ENCODE measurements at places on chromosomes 3 and 15.
A peak's percentile ranks its signal among the peaks of the same experiment; 100 is the strongest.

GRCh38 chr3:149454746-149455145 lies 19.8 kb upstream of the TM4SF4 start:
- no peak for DNase-seq

GRCh38 chr3:49377483-49377882 lies 19.3 kb upstream of the GPX1 start:
- DNase-seq, result no peak

GRCh38 chr3:7760718-7761117 lies 740.9 kb upstream of the LMCD1 start:
- no peak for DNase-seq

DNA sequence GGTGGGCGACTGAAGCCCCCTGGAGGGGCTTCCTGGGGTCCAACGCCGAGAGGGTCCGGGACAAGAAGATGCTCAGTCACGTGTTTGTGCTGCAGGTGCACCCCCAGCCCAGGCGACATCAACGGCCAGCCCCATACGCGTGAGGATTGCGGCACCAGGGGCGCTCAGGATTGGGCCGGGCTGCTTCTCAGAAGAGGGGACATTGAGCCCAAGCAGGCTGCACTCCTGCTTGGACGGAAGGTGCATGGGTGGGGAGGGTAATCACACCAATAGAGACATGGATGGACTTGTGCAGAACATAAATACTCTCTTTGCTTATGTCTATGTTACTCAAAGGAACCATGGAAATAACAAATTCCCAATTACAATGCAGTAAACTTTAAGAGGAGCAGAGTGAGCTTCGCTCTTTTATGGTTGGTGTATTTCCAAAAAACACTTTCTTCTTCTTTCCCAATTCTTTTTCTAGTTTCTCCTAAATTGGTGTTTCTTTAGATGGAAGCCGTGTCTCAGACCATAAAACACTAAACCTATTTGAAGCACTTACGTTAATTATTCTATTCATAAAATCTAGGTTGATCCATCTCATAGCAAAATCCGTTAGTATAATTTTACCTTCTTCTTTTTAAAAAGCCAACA lies 182.7 kb downstream of the GOLGA6L6 start:
- no peak for DNase-seq

- peak; percentile 60 for DNase-seq
Measured at GRCh38 chr15:25850154-25851111, 12.7 kb downstream of the ATP10A start.

- no peak for DNase-seq
Measured at GRCh38 chr3:146279013-146279412, 28.1 kb upstream of the PLSCR4 start.

- DNase-seq, result no peak
Measured at GRCh38 chr15:56978898-56979662, 60.6 kb downstream of the TCF12 start.

GRCh38 chr3:170500995-170501394 lies 82.3 kb downstream of the CLDN11 start:
- no peak for DNase-seq

DNA sequence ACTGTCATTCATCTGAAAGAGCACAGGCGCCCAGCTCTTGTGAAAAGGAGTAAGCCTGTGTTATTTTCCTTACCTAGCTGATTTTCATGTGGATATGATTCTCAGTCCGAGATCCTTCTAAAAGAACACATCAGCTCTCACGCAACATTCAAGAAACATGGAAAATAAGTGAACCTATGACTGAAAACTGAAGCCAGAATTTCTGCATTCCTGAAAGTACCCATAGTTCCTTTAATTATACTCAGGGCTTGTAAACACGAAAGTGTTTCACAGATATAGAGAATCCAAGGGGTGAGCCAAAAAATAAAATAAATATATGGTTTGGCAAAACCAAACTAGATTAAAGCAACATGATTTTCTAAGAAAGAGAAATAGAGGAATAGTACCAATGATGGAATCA lies 100.8 kb upstream of the CHMP2B start:
- DNase-seq, result no peak

DNA sequence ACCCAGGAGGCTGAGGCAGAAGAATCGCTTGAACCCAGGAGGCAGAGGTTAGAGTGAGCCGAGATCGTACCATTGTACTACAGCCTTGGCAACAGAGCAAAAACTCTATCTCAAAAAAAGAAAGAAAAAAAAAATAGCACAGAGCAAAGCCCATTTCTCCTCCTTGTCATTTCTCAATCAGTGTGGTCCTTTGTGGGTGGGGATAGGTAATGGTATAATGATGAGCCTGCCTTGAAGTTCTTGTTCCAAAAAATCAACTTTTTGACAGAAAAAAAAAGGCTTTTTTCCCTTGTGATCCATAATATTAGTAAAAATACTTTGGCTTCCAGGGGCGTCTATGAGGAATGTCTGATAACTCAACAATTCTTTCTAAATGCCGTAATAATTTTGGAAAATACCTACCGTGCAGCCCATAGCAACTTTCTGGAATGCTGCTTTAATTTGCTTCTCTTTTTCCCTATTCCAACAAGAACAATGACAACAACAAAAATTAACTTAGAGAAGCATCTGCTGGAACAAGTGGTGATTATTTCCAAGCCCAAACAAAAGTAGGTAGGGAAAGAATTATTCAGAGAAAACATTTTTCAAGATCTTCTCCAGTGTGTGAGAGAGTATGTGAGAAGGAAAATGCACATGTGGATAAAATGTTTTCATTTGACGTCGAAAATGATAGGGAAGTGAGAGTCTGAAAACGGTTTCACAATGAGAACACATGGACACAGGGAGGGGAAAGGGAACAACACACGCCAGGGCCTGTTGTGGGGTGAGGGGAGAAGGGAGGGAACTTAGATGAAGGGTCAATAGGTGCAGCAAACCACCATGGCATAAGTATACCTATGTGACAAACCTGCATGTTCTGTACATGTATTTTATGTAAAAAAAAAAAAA lies 337.8 kb downstream of the RBMS3 start:
- DNase-seq, result no peak

DNA sequence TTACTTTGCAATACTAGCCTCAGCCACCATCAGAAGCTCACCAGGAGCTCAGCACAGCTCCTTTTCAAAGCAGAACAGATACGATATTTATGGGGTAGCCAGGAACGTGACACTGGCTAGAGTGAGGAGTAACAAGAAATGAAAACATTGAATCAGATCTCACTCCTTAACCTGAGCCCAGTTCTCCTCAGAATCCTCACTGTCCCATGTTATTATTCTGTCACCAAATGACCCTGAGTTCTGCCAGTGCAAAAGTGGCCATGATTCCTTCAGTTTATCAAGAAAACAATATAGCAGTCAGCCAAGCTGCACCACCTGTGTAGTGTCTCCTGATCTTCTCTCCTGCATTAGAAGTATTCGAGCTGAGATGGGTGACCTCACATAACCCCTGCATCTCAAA lies 956.7 kb downstream of the TUSC7 start:
- DNase-seq, result no peak

GRCh38 chr3:16288664-16289063 lies 23.7 kb downstream of the OXNAD1 start:
- DNase-seq, result no peak

- DNase-seq, result no peak
Measured at GRCh38 chr3:29311795-29312194, 30.9 kb downstream of the RBMS3 start.

- no peak for DNase-seq
Measured at GRCh38 chr15:99121691-99122410, 17.0 kb downstream of the SYNM start.

- DNase-seq, result no peak
Measured at GRCh38 chr15:49320351-49320750, 102.7 kb upstream of the FGF7 start.

- no peak for DNase-seq
Measured at GRCh38 chr3:125126323-125126722, 70.5 kb upstream of the HEG1 start.

GRCh38 chr3:3134750-3135448 lies 8.2 kb downstream of the TRNT1 start:
- no peak for DNase-seq

DNA sequence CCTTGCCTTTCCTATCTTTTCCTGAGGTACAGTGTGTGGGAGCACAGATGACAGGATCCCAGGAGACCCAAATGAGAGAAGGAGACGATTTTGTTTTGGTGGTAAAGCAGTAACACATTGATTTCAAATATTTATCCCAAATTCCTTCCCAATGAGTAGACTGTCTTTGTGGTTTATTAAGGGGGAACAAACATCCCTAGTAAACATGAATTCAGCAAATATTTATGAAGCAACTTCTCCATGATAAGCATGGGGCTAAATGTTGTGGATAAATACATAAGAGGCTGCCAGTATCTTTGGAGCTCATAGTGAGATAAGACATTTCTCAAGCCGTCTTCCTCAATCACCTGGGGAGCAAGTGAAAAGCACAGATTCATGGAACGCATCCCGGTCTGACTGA lies 460.8 kb upstream of the CFAP20DC start:
- DNase-seq, result no peak

DNA sequence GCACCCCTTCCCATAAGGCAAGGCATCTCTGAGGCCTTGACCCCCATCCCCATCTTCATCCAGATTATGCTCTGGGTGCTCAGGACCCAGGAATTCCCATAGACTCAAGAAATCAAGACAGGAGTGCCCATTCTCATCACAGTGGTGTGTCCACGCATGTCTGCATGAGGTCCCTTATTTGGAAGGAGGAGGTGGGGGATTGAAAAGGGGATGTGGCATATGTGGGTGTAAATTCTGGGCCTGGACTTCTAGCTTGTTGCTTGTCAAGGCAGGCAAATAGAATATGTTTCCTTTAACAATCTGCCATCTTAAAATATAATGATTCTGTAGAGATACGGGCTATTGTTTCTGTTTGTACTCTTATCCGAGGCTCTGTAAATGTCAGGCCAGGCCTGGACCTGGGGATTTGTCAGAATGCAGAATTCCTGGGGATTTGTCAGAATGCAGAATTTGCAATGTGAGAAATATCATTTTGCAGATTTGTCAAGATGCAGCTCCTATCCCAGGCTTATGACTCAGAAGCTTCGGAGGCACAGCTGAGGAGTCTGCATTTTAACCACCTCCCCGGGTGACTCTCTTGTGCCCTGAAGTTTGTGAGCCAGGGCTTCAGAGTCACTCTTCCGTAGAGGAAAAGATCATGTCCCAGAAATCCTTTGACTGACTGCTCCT lies 157.8 kb downstream of the SV2B start:
- DNase-seq, result no peak

- no peak for DNase-seq
Measured at GRCh38 chr3:72071624-72072023, 286.7 kb upstream of the PROK2 start.

DNA sequence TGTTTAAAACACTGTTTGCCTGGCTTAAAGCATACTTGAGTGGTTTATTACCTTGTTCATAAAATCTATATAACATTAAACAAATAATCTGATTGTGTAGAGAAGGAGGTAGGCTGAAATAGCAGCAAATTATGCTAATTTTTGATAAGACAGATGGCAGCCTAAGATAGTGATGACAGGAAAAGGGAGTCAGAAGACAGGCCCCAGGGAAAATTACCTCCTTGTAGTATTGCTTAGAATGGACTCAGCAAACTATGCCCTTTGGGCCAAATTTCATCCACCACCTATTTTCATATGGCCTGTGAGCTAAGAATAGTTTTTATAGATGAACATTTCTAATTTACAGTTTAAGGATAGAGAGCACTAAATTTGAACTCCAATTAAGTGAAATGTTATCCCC lies 37.8 kb downstream of the CHD2 start:
- no peak for DNase-seq
